Umbilical cord (tissue), 2 donors: ENCODE measurements at places on chromosomes 7 and 10. TPM values are rescaled to one million over a fixed set of nuclear protein-coding genes. Genes with fewer than 3 reads are reported as not detected.
A peak's percentile ranks its signal among the peaks of the same experiment; 100 is the strongest.

DNA sequence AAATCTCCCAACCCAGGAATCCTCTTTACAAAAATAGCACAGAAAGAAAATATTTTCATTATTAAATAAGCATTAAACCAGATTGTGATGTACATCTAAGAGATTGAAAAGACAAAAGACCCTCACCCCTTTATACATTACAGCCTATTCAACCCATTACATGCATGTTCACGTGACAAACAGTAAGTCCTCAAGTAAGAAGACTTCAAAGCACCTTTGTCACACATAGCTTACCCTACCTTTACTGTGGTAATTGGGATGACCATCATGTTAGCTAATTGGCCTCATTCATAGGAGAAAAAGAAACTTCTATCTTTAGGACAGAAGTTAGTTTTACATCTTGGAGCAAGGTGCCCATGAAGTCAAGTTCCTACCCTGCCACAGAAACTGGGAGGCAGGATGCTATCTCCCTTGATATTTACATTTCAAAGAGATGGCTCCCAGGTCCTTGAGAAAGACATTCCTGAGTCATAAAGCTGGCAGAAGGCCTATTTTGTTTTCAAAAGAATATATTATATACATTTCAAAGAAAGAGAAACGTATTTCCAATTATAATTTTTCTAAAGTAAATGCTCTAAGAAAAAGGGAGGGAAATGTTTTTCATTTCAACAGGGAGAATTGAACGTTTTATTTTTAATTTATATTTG is 48.1 kb downstream of the GNAI1 start:
- DNase-seq: no peak

GRCh38 chr10:79883986-79884385 is 57.4 kb downstream of the NUTM2E start:
- DNase-seq: peak; percentile 85

DNA sequence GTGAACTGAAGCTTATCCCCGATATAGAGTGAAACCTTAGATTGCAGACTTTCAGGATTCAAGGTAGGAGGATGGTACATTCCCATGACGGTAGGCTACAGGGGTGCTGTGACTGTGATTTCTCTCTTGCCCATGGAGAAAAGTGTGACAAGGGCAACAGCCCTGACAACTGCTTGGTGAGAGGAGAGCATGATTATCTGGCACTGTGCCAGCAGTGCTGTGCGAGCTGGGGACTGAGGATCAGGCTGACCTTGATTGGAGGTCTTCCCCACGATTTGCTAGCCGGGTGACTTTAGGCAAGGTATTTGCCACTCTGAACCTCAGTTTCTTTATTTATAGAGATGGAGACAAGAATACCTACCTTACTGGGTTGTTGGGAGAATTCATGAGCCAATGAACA is 229.5 kb downstream of the PTEN start:
- no peak for DNase-seq

GRCh38 chr7:80781146-80781545 is 137.7 kb downstream of the SEMA3C start:
- DNase-seq: no peak

DNA sequence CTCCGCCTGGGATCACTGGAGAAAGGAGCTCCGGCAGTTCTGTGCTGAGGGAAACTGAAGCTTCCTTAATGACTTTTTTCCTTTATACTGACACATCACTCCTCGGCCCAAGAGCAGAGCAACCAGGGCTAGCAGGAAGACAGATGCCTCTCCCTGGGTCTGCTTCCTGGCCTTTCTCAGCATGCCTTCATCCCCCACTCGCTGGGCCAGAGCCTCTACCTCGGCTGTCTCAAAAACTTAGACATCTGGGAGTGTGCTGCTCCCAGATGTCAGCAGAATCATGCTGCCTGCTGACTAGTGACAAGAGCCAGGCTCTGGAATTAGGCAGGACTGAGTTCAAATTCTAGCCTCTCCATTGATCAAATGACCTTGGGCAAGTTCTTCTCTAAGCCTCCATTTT is 24.4 kb upstream of the LRRC4 start:
- peak; percentile 30 for DNase-seq

The C10orf105 gene
- total RNA-seq: 0.48 TPM
